Stimulated activated CD4-positive, alpha-beta T cell treated with anti-CD3 and anti-CD28 coated beads, Interleukin-1b, Interleukin-23, amount 100 ng/mL, for 1 hour (primary cell): ENCODE measurements at places on chromosomes 5 and 9.

DNA sequence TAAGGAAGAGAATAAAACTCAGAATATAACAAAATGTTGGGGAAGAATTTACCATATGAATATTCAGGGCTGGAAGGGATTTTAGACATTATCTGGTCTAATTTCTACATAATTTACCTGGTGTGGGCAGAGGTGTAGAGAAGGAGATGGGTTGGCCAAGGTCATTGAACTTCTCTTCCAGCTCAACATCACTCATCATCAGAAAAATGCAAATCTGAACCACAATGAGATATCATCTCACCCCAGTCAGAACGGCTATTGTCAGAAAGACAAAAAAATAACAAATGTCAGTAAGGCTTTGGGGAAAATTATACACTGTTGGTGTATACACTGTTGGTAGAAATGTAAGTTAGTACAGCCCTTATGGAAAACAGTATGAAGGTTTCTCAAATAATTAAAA, 121.7 kb downstream of the PTTG1 start:
- DNase-seq = no peak

- DNase-seq = no peak
Measured at GRCh38 chr5:84382363-84383295, 2.1 kb downstream of the EDIL3 start.

DNA sequence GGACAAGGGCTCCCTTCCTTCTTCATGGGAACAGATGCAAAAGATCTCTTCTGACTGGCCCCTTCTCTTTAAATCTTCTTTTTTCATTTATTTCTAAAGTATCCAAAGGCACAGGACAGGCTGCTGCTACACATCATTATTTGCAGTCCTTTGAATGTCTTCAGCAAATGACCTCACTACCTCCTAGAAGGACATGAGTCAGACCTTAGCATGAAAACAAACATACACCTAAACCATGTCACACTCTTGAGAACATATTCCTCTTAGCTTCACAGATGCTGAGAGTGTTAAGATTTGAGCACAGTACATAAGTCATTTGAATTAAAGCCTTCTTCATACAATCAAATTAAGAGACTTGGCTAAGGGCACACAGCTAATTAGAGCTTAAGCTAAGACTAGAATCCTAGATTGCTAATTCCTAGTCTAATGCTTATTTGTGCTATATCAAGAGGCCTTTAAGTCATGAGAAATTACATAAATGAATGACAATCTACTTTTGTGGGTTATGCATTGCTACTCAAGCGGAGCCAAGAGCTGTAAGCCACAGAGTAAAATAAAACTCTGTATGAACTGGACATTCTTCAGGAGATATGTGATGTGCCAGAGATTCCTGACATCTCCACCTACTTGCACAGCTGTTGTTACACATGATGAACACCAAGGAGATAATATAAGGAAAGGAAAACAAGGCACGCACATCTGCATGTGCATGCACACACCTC, 109.1 kb upstream of the PTGER4 start:
- DNase-seq = no peak

DNA sequence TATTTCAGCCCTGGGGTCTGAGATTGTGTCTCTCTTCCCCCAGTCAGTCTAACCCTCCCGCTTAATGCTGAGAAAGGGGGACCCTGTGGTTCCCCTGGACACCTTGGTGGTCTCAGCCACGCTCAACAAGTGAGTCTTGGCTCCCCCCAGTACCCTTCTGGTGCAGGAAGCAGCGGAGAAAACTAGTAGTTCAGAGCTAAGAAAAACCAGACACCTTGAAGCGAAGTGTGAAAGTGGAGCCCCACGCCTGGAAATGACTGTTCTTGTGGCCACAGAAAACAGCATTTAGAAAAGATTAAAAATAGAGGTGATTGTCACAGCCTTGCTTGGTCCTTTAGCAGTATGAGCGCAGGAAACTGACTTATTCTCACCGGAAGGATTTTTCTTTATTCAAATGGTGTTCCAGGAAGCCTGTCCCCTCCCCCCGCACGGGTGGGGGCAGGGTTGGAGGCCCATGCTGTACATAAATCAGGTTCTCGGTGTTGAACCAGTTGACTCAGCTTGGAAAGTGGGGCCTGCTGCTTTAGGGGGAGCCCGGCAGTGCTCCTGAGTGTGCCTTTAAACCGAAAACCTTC, 8.1 kb downstream of the ARPC5L start:
- DNase-seq = peak; percentile 48

DNA sequence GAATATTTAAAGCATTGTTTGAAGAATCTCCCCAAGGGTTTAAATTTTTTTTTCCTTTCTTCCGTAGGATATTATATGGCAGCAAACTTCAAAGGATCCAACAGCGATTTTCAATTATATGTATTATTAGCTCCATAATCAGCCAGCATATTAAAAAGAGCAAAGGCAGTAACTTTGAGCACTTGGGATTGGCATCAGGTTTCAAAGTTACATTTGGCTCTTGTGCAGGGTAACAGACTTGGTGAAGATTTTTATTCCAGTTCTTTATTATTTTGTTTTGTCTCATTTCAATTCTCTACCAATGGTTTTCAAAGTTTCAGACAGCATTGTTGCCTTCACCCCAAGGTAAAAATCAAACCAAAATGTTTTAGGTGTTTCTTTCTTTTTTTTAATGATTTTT, 116.7 kb upstream of the ZNF366 start:
- no peak for DNase-seq

DNA sequence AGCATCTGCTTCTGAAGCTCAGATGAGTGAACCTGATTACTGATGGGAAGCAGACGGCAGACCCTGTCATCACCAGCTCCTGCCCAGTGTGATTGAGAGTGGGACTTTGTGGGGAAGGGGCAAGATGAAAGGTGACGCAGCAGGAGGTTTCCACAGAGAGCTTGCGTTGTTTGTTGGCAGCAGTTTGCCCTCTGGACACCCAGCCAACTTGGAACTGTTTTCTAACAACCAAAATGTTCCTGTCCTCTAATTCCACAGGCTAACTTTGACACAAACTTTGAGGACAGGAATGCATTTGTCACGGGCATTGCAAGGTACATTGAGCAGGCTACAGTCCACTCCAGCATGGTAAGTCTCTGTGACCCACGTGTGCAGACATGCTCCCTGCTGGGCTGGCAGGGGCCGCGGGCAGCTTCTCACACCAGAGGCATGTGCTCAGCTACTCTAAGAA, 20.9 kb downstream of the CYFIP2 start:
- no peak for DNase-seq

GRCh38 chr5:143065185-143065965, 295.2 kb downstream of the ARHGAP26 start:
- no peak for DNase-seq

- no peak for DNase-seq
Measured at GRCh38 chr5:171367424-171368370, 20.0 kb upstream of the NPM1 start.

DNA sequence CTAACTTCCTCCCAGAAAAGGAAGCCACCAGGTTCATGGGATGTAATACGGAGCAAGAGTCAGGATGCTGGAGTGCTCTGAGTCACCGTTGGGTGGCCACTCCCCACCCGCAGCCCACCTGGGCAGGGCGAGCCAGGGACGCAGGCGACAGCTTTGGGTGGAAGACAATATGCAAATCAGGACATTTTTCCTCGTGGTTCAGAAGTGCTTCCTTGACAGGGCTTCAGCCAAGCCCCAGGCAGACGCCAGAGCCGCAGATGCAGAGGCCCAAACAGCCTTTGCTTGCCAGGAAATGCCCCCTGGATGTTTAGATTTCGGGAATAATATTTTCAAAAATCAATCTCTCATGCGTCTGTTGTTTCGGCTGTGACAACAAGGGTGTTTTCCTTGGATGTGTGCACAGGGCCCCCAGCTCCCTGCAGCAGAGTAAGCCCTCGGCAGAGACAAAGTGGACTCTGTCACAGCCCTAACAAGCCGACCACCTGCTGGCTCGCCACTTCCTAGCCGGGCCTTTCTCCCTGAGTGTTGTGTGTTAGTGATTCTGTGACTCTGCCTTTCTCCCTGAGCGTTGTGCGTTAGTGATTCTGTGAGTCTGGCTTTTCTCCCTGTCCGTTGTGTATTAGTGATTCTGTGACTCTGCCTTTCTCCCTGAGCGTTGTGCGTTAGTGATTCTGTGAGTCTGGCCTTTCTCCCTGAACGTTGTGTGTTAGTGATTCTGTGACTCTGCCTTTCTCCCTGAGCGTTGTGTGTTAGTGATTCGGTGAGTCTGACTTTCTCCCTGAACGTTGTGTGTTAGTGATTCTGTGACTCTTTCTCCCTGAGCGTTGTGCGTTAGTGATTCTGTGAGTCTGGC, 11.8 kb upstream of the SLC9A3 start:
- no peak for DNase-seq

- no peak for DNase-seq
Measured at GRCh38 chr9:111005746-111006470, 32.4 kb downstream of the LPAR1 start.

DNA sequence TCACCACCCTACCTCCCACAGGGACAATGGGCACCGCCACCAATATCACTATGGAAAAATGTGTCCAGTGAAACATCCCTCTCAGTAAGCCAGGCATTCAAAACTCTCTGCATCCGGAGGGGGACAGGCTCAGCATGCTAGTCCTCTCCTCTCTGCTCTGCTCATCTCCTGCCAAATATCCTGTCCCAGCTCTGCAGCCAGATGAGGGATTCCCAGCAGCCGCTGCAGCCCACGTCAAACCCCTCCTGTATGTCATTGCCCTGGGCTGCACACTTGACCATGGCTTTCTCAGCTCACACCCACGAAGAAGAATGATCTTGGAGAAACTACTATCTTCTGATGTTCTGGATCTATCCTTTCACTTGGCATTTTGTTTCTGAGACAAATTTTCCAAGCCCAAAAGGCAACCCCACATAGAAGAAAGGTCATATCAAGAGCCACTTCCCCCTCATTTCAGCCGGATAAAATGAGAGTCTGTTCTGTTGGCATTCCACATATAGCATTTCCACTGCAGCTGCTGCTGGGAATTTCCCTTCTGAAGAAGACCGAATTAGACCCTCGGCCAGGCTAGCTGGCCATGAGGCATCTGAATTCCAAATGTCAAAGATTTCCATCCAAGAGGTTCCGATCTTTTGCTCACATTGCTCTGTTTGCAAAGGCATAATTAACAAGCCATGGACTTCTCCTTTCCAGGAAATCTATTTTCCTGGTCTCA, 338.0 kb downstream of the ACTL7B start:
- DNase-seq = no peak

DNA sequence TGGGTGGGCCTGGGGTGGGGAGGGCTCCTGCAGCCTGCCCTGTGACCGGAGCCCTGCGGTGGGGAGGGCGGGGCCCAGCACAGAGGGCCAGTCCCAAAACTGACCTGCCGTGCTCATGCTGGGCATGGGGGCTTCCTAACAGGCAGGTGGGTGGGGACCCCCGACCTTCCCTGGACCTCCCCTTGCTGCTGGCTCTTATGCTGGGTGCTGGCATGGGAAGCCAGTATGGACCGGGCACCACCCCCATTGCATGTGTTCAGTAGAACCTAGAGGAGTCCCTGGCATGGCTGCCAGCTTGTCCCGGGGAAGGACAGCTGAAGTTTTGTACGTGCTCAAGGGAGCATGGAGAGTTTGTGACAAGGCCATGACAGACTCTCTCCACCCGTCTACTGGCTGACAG, 37.1 kb downstream of the WNK2 start:
- no peak for DNase-seq

- no peak for DNase-seq
Measured at GRCh38 chr9:76603448-76603895, 144.5 kb downstream of the GCNT1 start.

DNA sequence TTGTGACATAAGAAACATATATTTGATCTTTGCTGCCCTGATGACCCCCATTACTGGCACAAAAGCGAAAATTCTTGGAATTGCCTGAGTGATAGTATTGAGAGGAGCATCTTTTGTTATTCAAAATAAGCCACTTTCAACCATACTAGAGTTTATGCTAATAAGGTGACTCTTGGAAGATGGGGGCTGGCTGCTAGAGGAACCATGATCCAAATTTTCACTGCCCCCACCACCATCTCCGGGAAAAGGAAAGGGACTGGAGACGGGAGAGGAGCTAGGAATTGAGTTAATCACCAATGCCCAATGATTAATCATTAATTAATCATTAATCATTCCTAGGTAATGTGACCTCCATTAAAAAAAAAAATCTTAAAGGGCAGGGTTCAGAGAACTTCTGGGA, 25.6 kb downstream of the FBXW11 start:
- no peak for DNase-seq
